ENCODE measurements at places on chromosomes 1 and 21.

- DNase-seq = no peak
Measured at GRCh38 chr1:192070213-192070612, 88.0 kb upstream of the RGS18 start.

DNA sequence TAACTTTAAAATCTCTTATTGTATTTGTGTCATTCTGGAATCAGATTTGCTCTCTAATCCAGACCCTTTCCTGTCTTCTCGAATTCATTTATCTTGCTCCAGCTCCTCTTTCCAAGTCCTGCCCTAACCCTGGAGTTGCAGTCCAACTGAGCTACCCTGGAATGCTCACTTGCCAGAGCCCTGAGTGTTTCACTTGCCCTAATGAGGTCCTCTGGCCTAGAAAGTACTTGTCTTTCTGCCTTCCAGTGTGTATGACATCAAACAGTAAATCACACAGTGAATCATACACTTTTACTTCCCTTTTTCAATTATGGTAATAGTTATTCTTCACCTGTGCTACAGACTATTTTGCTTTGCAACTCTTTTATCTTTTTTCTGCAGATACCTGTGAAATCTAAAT lies 96.9 kb downstream of the NEK7 start:
- peak; percentile 12 for DNase-seq

DNA sequence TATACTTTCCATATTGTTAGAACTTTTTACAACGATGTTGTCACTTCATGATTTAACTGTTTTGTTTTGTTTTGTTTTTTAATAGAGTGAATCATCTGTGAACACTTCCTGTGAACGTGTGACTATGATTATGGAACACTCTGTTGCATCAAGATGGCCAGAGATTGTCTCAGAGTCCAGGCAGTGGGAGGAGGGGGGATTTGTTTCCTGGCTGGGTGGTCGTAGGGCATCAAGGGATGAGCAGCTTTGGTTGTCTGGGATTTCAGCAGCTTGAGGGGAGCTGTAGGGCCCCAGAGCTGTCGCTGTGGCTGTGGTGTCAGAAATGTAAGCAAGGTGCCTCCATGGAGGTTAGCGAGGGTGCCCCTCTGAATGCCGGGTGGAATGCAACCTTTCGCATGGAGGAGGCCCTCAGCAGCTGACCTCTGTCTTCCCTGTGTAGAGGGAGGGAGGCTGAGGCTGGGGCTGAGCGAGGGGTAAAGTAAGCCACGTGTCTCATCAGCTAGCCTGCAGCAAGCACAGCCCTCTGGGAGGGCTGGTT lies 21.4 kb downstream of the NEK2 start:
- DNase-seq = no peak

GRCh38 chr1:53084589-53084971 lies 22.6 kb downstream of the PODN start:
- no peak for DNase-seq

DNA sequence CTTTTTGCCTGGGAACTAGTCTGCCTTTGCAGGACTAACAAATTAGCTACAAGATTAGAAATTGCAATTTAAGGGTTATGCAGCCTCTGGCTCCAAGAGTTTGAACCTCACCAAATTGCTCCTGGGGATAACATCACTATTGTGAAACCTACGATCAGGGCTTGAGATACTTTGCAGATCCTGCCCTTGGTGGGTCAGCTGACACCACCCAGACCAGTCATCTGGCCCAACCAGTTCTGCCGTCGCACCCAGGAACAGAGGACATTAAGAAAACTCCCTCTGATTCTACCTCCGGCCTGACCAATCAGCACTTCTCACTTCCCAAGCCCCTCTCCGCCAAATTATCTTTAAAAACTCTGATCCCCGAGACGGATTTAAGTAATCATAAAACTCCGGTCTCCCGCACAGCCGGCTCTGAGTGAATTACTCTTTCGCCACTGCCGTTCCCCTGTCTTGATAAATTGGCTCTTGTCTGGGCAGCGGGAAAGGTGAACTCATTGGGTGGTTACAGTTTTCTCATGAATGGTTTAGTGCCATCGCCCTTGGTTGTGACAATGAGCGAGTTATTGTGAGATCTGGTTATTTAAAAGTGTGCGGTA lies 32.9 kb upstream of the B3GALT5 start:
- no peak for DNase-seq

GRCh38 chr1:2803086-2803930 lies 1.8 kb upstream of the TTC34 start:
- DNase-seq = no peak

DNA sequence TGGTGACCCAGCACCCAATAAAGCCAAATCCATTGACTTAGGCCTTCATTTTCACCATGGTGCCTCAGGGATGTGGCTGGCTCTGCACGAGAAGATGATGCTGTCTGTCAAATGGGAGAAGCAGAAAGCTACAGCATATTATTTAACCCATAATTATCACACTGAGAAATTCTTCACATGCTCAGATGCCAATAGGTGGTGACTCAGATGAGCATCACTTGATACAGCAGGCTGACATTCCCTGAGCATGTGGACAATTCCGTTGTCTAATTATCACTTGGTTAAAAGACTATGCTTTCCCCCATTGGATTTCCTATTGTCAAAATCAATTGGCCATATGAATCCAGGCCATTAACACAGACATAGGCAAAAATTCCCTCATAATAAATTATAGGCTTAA lies 44.0 kb upstream of the HSD3B1 start:
- no peak for DNase-seq

DNA sequence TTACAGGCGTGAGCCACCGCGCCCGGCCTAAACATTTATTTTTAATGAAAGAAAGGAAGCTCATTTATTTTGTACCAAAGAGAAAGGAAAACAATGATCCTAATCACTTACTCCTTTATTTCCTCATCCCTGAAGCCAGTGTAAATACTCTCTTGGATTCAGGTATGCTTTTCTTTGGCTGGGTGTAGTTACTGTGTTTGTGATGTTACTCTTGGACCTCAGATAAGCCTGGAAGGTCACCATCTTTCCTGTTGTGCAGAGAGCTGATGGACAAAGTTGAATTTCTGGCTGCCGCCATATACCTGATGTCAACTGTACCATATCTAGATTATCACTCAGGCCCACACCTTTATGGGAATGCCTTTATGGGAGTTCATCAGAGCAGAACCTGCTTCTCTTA lies 35.4 kb upstream of the FOXE3 start:
- no peak for DNase-seq

GRCh38 chr1:174800216-174800851 lies 199.4 kb upstream of the CACYBP start:
- peak; percentile 4 for DNase-seq

DNA sequence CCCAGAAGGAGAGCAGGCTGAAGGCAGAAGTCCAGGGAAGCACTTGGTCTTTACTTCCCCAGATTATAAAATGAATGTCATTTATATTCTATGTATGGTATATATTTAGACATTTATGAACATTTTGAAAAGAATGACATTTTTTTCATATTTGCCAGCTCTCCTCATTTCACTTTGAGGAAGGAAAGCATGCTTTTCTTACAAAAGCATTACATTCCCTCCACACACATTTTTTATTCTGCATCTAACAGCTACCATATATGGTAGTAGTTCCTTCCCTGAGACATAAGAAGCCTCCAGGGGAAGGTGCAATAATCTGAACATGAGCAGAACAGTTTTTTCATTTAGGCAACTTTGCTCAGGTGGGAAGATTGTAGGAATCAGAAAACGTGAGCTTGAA lies 94.0 kb downstream of the LRRC7 start:
- DNase-seq = no peak

DNA sequence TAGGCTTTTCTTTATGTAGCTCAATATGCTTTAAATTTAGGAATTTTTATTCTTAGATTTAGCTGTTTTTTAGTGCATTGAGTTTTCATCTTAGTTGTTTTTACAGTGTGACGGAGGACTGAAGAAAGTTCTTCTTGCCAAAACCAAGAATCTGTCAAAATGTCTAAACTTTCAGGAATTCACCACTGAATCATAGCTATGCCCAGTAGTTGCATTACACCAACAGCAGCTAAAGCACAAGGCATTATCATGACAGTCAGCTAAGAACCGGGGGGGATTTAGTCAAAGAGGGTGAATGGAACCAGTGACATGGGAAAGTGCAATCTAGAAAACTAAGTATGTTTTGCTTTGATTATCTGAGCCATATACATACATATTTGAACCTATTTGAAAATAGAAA lies 6.5 kb upstream of the C1orf146 start:
- peak; percentile 81 for DNase-seq

- peak; percentile 17 for DNase-seq
Measured at GRCh38 chr1:56146449-56146848, 432.9 kb downstream of the PLPP3 start.

GRCh38 chr1:206521127-206521526 lies 13.8 kb downstream of the RASSF5 start:
- no peak for DNase-seq

GRCh38 chr1:59516881-59517280 lies 220.0 kb downstream of the FGGY start:
- DNase-seq = no peak

DNA sequence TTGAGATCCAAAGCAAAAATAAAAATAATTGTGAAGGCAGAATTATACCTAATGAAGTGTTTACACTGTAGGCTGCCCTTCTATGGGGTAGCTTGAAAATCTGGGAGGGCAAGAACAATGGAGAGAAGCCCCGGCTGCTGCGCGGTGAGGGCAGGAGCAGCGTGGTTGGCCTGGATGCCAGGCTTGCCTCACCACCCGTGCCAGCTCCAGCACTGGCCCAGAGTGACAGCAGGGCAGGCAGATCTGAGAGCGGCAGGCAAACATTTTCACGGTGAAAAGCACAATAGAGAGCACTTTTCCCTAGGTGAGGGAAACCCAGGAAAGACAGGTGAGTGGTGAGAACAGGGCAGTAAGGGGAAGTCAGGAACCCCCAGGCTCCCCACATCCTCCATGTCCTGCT lies 1.4 kb downstream of the PROK1 start:
- DNase-seq = no peak

GRCh38 chr1:156705918-156706656 lies 704 bp upstream of the CRABP2 start:
- peak; percentile 80 for DNase-seq

DNA sequence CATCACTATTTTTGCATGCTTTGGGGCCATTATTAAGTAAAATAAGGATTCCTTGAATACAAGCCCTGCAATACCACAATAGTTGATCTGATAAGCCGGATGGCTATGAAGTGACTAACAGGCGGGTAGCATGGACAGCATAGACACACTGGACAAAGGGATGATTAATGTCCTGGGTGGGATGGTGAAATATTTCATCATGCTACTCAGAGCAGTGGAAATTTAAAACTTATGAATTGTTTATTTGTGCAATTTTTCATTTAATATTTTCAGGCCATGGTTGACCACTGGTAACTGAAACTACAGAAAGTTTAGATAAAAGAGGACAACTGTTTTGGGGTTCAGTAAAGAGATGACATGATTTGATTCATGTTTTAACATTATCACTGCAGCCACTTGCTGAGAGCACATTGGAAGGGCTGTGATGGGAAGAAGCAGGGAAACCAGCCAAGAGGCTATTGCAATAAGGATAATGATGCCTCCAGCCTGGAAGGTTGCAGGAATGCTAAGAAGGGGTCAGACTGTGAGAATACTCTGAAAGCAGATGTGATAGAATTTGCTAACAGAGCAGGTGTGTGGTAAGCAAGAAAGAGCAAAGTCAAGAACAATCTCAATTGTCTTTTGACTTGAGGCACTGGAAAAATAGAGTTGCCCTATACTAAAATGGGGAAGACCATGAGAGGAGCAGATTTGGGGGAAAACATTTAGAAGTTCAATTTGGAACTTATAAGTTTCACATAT lies 62.5 kb upstream of the TNFSF4 start:
- DNase-seq = peak; percentile 61

DNA sequence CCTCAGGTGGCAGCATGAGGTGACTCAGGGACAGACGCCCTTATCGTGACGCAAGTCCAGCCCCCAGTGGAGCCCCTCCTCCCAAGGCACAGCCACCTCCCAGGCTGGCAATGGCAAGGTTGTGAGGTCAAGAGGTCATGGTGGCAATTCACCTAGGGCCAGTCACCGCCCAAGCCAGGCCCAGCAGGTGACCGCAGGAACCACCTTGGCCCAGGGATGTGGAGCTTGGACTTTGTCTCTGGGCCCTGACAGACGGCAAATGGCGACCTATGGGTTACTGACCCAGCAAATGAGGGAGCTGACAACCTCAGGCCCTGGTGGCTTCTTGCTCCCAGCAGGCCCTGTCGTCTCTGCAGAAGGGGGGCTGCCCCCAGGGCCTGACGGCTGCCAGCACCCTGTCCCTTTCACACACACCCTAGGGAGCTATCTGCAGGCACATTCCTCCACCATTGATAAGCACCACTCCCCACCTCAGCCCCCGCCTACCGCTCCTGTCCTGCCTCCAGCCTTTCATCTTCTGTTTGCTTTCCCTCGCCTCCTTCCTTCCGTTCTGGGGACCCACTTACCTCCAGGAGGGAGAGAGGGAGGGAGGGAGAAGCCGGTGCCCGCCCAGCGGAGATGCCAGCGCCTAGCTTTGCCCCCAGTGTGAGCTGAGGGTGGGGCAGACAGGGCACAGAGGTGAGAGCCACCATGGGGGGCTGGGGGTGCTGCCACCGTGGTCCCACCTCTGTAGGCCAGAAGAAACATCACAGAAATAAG lies 12.1 kb downstream of the EPHA2 start:
- no peak for DNase-seq

DNA sequence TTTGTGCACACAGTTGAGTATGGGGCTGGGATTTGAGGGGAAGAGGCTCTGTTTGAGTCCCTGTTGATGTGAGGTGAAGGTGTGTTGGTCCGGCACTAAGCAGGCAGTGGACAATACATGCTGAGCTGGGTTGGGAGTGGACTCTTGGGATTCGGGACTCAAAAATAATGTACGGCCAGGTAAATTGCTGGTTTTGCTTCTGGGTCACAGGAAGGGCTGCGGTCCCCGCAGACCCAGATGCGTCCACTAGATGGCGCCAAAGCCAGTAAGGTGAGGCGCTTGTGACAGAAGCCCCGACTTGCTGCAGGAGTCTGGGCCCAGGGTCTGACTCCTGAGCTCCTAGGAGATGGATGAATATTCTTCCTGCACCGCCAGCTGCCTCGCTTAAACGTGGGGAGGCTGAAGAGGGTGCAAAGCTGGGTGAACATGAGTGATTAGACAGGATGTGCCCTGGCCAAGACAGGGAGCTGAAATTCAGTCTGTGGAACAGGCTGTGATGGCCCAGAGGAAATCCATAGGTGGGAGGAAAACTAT lies 61.4 kb downstream of the ACBD3 start:
- peak; percentile 88 for DNase-seq

- DNase-seq = no peak
Measured at GRCh38 chr1:15344800-15345704, 64.6 kb upstream of the EFHD2 start.

Data from AG08396 (cell line).